ENCODE measurements at places on chromosomes 7 and 10.

- H3K27me3 ChIP-seq = no peaks in the 10 kb centered on the region
- H3K4me1 ChIP-seq = no peaks in the 10 kb centered on the region
- no peak overlapping the region for H3K4me3 ChIP-seq
- H3K36me3 ChIP-seq = peaks cover 2% of the 10 kb centered on the region
- no peak for DNase-seq
Measured at GRCh38 chr7:1080921-1081255, 7.0 kb upstream of the GPER1 start.

GRCh38 chr7:116447966-116448839 is 51.3 kb upstream of the CAV2 start:
- H3K4me1 ChIP-seq = no peaks in the 10 kb centered on the region
- no peak for DNase-seq
- no peak overlapping the region for H3K27ac ChIP-seq
- no peaks in the 10 kb centered on the region for H3K36me3 ChIP-seq
- H3K27me3 ChIP-seq = peaks cover 39% of the 10 kb centered on the region
- no peak overlapping the region for H3K4me3 ChIP-seq

DNA sequence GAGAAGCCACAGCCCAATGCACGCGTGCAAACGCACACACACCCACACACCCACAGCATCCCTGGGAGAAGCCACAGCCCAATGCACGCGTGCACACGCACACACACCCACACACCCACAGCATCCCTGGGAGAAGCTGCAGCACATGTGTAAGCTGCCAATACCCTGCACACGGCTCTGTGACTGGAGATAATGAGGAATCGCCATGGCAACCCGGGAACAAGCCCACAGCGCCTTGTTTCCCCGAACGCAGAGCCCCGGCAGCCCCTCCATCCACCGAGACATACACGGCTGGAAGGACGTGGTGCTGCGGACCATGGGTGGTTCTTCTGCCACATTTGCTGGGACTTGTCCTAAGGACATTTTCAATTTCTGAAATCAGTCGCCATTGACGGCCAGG is 221.3 kb downstream of the PTPRN2 start:
- H3K4me3 ChIP-seq = no peak overlapping the region
- no peak overlapping the region for H3K27ac ChIP-seq
- no peak for DNase-seq
- no peaks in the 10 kb centered on the region for H3K4me1 ChIP-seq

- no peak overlapping the region for H3K4me3 ChIP-seq
- no peak for DNase-seq
- H3K27ac ChIP-seq = no peak overlapping the region
- peaks cover 25% of the 10 kb centered on the region for H3K27me3 ChIP-seq
Measured at GRCh38 chr10:127964621-127965020, 57.7 kb downstream of the PTPRE start.

DNA sequence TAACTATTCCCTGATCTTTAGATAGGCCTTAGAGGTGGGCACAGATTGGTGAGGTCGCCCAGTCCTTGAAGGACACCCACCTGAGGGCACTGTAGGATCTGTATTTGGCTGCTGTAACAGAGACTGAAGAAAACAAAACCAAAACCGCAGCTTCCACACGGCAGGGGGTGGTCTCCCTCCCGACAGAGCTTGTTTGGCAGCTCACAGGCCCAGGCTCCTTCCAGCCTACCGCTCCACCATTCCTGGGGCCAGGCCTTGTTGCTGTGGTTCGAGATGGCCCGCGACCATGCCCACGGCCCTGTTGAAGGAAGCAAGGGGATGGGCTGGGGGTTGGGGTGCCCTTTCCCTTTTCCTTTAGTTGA is 30.4 kb downstream of the ZNF783 start:
- H3K27me3 ChIP-seq = no peaks in the 10 kb centered on the region
- H3K36me3 ChIP-seq = peaks cover 6% of the 10 kb centered on the region
- no peak for DNase-seq
- H3K4me1 ChIP-seq = peaks cover 10% of the 10 kb centered on the region
- no peak overlapping the region for H3K4me3 ChIP-seq
- H3K27ac ChIP-seq = no peak overlapping the region

GRCh38 chr10:127971963-127972615 is 65.2 kb downstream of the PTPRE start:
- H3K27ac ChIP-seq = no peak overlapping the region
- no peaks in the 10 kb centered on the region for H3K36me3 ChIP-seq
- no peaks in the 10 kb centered on the region for H3K4me1 ChIP-seq
- H3K4me3 ChIP-seq = no peak overlapping the region

DNA sequence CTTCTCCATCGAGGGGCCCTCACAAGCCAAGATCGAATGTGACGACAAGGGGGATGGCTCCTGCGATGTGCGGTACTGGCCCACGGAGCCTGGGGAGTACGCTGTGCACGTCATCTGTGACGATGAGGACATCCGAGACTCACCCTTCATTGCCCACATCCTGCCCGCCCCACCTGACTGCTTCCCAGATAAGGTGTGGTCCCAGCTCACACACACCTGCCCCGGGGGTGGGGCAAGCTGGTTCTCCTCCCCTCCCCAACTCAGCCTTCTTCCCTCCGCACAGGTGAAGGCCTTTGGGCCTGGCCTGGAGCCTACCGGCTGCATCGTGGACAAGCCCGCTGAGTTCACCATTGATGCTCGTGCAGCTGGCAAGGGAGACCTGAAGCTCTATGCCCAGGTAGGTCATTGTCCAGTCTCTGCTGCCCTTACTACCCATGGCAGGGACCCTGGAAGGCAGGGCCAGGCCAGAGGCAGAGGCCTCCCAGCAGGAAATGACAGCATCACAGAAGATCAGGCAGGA is 11.0 kb downstream of the FLNC start:
- H3K4me1 ChIP-seq = no peaks in the 10 kb centered on the region
- no peak overlapping the region for H3K27ac ChIP-seq
- no peaks in the 10 kb centered on the region for H3K36me3 ChIP-seq
- H3K27me3 ChIP-seq = no peaks in the 10 kb centered on the region
- DNase-seq = no peak

GRCh38 chr7:27972276-27972675 is 208.3 kb downstream of the JAZF1 start:
- H3K4me3 ChIP-seq = peak overlapping the region; percentile 80
- no peaks in the 10 kb centered on the region for H3K27me3 ChIP-seq
- peak overlapping the region; percentile 76 for H3K27ac ChIP-seq
- peak; percentile 3 for DNase-seq
- H3K4me1 ChIP-seq = peaks cover 35% of the 10 kb centered on the region
- peaks cover 2% of the 10 kb centered on the region for H3K36me3 ChIP-seq

GRCh38 chr7:103797647-103798307 is 191.7 kb downstream of the RELN start:
- H3K36me3 ChIP-seq = no peaks in the 10 kb centered on the region
- H3K27ac ChIP-seq = no peak overlapping the region
- H3K27me3 ChIP-seq = no peaks in the 10 kb centered on the region
- DNase-seq = no peak
- no peaks in the 10 kb centered on the region for H3K4me1 ChIP-seq
- no peak overlapping the region for H3K4me3 ChIP-seq

GRCh38 chr7:72235351-72235750 is 176.8 kb downstream of the CALN1 start:
- H3K36me3 ChIP-seq = peaks cover 4% of the 10 kb centered on the region
- no peak overlapping the region for H3K4me3 ChIP-seq
- DNase-seq = no peak
- no peaks in the 10 kb centered on the region for H3K4me1 ChIP-seq

GRCh38 chr10:81179805-81180452 is 642.2 kb downstream of the SH2D4B start:
- peaks cover 3% of the 10 kb centered on the region for H3K36me3 ChIP-seq
- no peaks in the 10 kb centered on the region for H3K27me3 ChIP-seq
- H3K4me1 ChIP-seq = no peaks in the 10 kb centered on the region
- no peak for DNase-seq
- H3K27ac ChIP-seq = no peak overlapping the region
